ENCODE measurements at places on chromosomes 11 and 22.

DNA sequence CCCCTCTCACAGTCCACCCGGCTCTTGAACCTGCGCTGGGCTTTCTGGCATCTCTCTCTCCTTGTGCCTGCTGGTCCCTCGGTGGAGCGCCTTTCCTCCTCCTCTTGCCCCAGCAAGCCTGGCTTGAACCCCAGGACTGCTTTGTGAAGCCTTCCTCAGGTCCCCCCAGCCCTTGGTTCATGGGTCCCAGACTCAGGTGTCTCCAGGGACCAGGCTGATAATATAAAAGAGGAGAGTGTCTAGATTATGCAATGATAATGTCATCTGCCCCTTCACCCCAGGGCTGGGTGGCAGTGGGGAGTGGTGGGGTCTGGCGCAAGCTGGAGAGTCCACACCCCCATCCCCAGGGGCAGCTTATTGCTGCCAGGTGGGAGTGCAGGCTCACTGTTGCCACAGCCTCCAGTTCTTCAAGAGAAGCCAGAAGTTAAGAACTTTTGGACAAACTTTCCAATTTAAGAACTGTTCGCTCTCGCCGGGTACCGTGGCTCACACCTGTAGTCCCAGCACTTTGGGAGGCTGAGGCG, 36.6 kb upstream of the PARVG start:
- no peak for DNase-seq

DNA sequence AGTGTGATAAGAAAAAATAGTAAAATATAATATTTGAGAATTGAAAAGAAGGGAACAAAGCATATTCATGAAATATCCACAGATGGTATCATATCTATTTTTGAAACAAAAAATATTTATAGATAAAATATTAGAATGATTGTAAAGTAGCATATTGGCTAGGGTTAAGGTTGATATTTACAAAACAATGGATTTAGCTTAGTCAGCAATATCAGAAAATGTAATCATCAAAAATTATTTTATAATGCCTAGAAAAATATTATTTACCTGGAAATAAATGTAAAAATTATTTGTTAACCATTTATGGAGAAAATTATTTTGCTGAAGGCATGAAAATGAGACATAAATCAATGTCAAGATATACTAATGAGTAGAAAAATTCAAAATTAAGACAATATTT, 12.8 kb downstream of the FAM111B start:
- DNase-seq: no peak

GRCh38 chr22:41752011-41752970, 48.2 kb upstream of the CCDC134 start:
- no peak for DNase-seq

DNA sequence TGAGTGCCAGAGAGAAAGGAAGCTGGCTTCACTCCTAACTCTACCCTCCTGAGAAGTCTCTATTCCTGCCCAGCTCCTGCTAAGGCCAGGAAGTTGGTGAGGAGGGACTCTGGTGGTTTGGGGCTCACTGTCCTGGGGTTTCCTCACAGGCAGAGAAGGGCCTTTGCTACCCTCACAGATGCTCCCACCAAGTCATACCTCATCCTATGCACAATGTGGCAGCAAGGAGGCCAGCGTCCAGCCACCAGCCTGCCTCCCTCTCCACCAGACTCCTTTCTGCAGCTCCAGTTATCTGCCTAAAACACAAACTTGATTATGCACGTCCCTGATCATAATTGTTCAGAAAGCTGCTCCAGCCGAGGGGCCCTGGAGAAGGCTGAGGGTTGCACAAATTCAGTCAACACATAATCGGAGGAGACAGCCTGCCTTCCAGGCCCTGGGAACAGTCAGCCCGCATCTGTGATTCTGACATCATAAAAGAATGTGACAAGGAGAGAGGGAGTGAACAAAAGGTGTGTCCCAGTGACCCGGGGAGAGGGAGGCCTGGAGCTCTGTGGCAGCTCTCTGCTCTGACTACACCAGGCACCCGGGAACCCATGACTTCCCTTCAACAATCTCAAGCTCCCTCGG, 28.8 kb downstream of the DKK3 start:
- no peak for DNase-seq

- DNase-seq: no peak
Measured at GRCh38 chr11:45093761-45094455, 52.5 kb upstream of the PRDM11 start.

- no peak for DNase-seq
Measured at GRCh38 chr11:45259592-45259991, 26.5 kb downstream of the SYT13 start.

DNA sequence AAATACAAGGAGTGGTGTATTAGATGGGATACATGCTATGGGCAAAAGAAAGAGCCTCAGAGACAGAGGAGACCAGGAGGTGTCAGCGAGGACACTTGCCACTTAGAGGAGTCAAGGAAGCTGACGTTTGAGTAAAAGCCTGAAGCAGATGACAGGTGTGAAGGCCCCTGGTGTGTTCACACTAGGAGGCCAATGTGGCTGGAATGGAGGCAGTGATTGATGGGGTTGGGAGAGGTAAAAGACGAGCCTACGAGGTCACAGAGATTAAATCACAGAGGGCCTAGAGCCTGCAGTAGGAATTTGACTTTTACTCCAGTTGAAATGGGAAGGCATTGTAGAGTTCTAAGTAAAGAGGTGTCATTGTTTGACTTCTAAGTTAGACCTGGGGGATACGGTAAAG, 12.0 kb upstream of the GDPD5 start:
- DNase-seq: no peak

DNA sequence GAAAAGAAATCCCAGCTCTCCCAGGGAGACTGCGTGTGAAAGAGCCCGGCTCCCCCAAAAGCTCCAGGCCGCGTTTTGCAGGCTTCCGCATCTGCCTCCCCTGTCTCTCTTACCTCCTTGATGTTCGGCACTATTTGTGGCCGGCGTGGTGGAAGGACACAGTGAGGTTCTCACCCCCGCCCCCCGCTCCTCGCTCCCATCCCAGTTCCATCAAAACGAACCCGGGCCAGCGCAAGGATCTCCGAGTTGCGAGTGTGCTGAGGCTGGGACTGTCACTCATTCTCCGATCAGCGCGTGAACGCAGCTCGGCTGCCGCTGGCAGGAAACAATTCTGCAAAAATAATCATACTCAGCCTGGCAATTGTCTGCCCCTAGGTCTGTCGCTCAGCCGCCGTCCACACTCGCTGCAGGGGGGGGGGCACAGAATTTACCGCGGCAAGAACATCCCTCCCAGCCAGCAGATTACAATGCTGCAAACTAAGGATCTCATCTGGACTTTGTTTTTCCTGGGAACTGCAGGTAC, at the start of gene NCAM1:
NCAM1 (plus strand) TSS at position 275 of the 523 bp plus-strand sequence.
- no peak for DNase-seq

- DNase-seq: no peak
Measured at GRCh38 chr11:45894555-45895247, 9.2 kb downstream of the MAPK8IP1 start.

DNA sequence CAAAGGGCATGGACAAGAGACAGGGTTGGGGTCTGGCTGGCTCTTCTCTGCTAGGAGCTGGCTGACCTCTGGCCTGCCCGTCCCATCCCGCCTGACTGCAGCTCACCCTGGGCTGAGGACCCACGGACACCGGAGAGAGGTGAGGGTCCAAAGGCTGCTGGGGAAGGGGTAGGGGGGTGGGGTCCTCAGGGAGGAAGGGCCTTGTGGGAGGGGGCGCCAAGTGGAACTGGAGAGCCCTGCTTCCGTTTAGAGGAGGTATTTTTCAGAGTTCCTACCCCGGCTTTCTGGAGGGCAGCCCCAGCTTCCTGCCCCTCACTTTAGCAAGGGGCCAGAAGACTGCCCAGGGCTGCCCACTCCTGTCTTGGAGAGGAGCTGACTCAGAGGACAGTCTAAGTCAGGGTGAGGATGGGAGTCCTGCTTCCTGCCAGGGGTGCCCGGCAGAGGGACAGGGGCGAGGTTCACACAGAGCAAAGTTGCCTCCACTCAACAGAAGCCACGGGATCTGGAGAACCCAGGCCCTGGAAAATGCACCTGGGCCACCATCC, 7.1 kb downstream of the LARGE2 start:
- no peak for DNase-seq

GRCh38 chr22:23157560-23158515, 12.6 kb downstream of the RAB36 start:
- no peak for DNase-seq

- DNase-seq: no peak
Measured at GRCh38 chr11:60919956-60920355, 4.3 kb upstream of the TMEM132A start.

- no peak for DNase-seq
Measured at GRCh38 chr11:128462922-128463321, 124.4 kb downstream of the ETS1 start.

- DNase-seq: no peak
Measured at GRCh38 chr22:17396516-17396915, 27.3 kb downstream of the CECR2 start.

- no peak for DNase-seq
Measured at GRCh38 chr22:30279046-30279788, 10.1 kb downstream of the CASTOR1 start.

GRCh38 chr11:21825127-21825526, 367.8 kb upstream of the ANO5 start:
- DNase-seq: no peak

DNA sequence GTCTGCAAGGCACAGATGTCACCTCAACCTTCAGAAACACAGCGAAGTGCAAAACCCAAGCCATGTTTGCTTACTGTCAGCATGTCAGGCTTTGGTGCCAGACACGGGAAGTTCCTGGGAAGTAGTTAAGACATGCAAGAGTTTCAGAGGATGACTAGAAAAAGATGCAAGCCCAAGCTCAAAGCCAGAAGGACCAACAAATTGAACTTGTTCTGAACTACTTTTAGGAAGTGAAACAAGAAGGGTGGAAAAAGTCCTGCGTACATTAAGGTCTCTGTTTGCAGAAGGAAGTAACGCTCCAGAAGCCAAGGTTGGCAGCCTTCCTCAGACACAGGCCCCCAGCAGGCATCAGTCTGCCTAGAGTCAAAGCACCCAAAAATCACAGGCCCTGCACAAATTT, 2.6 kb downstream of the AP1B1 start:
- no peak for DNase-seq

DNA sequence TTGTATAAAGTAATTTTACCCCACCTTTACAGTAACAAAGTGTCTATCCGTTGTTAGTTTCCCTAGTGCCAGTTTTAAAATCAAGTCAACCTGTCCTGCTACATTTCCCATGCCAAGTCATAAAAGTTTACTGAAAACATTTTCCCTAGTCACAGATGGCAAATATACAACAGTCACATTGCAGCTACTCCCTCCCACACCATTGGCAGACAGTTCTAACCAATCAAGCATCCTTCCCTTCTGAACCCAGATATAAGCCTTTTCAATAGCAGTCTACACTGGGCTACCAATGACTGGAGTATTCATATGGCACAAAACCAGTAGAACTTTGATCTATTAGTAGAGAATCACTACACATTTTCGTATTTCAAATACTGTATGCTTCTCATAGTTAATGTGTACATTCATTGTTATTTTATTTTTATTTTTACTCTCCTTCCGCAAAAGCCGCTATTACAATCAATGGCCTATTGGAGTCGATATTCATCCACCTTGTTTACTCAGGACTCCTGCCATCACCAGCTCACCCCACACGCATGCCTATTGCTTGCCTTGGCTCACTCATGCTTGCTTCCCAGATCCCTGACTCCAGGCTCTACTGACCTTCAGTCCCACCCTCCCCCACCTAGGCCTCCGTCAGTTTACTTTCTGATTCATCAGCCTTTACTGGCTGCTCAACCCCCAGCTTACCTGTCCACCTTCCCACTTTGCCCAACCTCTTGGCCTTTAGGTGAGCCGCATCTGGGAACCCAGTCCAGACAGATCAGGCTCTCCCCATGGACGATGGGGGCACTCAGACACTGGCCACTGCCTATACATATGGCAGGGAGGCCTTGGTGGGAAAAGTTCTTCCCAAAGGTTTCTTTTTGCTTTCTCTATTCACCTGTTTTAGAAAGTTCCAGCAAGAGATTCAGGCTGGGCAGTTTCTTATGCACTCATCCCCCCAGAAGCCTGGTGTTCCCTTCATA, 408.4 kb downstream of the SOX6 start:
- no peak for DNase-seq

DNA sequence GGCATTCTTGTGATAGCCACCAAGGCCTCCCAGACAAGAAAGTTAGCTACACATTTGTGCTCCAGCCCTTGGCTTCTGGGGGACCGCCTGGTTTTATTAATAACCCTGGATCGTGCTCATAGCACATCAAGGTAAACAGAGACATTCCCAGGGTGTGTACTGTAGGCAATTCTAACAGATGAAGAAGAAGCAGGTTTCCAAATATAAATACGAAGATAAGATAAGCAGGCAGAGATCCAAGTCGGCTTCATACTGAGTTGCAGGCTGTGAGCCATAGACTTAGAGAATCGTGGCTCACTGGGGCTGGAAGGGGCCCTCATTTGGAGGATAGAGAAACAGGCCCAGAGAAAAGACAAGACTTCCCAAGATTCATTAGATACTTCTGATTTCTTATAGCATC, 131.4 kb downstream of the TENM4 start:
- DNase-seq: no peak

DNA sequence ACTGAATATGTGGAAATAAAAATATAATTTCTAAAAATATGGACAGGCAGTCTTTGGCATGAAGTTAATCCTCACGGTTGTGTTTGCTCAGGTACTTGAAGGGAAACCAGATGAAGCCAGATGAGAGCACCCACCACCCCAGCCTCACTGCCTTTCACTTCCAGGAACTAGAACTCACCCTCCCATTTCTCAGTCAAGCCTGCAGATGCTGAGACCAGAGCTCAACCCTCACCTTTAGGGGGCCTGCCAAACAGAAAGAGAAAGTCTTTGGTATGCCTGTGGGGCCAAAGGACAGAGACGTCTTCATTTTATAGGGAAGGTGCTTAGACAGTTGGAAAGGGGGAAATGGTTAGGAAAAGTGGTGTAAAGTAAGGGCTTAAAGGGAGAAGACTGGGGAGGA, 252.8 kb upstream of the PLET1 start:
- no peak for DNase-seq

DNA sequence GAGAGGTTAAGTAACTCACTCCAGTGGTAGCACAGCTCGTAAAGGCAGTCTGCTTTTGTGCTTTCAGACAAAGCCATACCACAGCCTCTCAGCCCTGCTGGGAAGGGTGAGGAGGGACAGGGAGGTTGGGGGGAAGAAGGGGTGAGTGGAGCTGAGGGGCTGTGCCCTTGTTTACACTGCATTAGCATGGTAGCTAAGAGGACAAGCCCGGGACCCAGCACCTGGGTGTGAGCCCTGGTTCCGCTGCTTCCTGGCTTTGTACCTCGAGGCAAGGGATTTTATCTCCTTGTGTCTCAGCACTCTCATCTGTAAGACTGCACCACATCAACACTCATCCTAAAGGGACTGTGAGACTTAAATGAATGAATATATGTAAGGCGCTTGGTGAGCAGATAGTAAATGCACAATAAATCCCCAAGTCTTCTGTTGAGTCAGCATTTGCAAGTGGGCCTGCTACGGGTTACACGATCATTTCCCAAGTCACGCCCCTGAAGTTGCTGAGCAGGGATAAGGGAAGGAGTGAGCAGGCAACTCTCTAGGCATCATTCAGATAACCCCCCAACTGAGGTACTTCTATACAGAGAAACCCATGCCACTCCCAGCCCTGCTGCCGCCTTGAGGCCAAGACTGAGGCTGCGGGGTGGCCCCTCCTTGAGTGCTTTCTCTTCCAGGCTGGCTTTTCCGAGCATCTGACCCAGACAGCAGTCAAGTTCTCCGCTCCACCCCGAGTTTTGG, 7.5 kb downstream of the RASD2 start:
- DNase-seq: no peak

GRCh38 chr11:116282481-116282880, 490.3 kb downstream of the BUD13 start:
- DNase-seq: no peak

GRCh38 chr22:30287648-30288418, 1.5 kb downstream of the CASTOR1 start:
- peak; percentile 78 for DNase-seq

GRCh38 chr11:128399251-128400121, 187.9 kb downstream of the ETS1 start:
- DNase-seq: no peak

- no peak for DNase-seq
Measured at GRCh38 chr11:112826788-112827187, 134.4 kb upstream of the NCAM1 start.
